Thymus (tissue), 14 donors: ENCODE measurements at places on chromosomes 7 and 10. TPM values are rescaled to one million over a fixed set of nuclear protein-coding genes. Genes with fewer than 3 reads are reported as not detected.

TAS2R3 gene
- total RNA-seq, result 0.52 TPM

GRID1 gene
- total RNA-seq, result 0.33 TPM

GDF2 gene
- total RNA-seq, result not detected

- H3K36me3 ChIP-seq, result no peaks in the 10 kb centered on the region
- no peak for DNase-seq
- no peaks in the 10 kb centered on the region for H3K4me1 ChIP-seq
- H3K4me3 ChIP-seq, result no peak overlapping the region
- no peaks in the 10 kb centered on the region for H3K27me3 ChIP-seq
- H3K27ac ChIP-seq, result no peak overlapping the region
These were observed 144.9 kb downstream of the SH3PXD2A start for GRCh38 chr10:103710490-103710889.

DNA sequence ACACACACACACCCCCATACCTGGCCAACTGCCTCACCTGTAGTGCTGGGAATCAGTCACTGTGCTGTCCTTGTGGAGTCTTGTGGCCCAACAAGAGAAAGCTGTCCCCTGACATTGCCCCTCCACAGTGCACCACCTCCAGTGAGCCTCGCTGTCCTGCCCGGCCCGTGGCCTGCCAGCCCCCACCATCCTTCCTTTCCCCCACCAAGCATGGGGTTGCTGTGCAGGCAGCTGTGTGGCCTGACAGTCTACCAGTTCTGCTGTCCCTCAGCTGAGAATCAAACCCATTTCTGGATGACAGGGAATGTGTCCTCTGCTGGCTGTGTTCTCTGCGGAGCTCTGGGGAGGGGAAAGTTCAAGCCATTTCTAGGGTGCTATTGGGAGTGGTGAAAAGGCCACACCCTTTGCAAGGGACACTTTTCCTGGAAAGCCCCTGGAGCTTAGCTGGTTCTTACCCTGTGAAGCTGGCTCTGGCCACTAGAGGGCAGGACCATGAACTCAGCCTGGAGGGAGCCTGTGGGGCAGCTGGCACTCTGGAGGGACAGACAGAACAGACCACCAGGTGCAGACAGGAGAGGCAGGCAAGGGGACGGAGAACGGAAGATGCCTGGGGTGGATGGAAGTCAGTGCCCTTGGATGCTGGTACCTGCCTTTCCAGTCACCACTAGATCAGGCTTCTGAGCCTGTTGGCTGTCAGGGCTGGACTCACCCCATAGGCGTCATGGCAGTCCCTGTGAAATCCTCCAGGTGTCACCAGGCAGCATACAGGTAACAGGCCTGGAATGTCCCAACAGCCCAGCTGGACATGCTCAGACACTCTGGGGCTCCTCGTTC, 10.5 kb upstream of the MTPAP start:
- peaks cover 4% of the 10 kb centered on the region for H3K27me3 ChIP-seq
- no peaks in the 10 kb centered on the region for H3K36me3 ChIP-seq
- no peak overlapping the region for H3K27ac ChIP-seq
- H3K4me1 ChIP-seq, result no peaks in the 10 kb centered on the region
- DNase-seq, result peak; percentile 36
- H3K4me3 ChIP-seq, result no peak overlapping the region

DNA sequence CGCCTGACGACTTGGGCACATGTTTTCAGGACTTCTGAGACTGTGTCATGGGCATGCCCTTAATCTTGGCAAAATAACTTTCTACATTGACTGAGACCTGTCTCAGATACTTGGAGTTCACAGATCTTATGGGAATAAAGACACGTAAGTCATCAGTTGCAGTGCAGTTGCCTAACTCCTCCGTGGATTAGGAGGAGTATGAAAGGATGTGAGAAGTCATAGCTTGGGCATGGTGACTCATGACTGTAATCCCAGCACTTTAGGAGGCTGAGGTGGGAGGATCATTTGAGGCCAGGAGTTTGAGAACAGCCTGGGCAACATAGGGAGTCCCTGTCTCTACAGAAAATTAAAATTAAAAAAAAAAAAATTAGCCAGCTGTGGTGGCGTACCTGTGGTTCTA, 49.6 kb downstream of the EXOC6 start:
- no peak overlapping the region for H3K4me3 ChIP-seq
- peaks cover 4% of the 10 kb centered on the region for H3K4me1 ChIP-seq
- H3K27me3 ChIP-seq, result no peaks in the 10 kb centered on the region
- DNase-seq, result no peak
- H3K36me3 ChIP-seq, result peaks cover 3% of the 10 kb centered on the region

DNA sequence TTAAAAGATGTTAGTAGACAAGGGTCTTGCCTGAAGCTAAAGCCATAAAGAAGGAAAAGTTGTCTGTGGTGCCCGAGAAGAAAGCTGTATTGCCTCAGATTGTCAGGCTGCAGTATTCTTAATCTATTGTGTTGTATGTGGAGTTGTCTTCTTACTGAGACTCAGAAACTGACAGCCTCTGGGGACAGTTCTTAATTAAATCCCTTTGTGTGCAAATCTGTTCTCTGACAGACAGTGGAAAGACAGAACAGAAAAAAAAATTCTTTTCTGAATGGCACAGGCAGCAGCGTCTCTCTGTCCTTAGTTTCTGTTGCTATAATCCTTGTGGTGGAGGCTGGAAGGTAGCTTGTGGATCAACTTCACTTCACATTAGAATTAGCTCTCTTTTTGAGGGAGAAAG, 16.8 kb downstream of the VWC2 start:
- no peaks in the 10 kb centered on the region for H3K36me3 ChIP-seq
- no peak overlapping the region for H3K4me3 ChIP-seq
- DNase-seq, result no peak
